Brain microvascular endothelial cell (primary cell): ENCODE measurements at places on chromosomes 5 and 9.

- DNase-seq, result no peak
These were observed 101.0 kb upstream of the TAS2R1 start for GRCh38 chr5:9731159-9731558.

- DNase-seq, result no peak
These were observed 203.7 kb downstream of the ADAMTS12 start for GRCh38 chr5:33688066-33688465.

DNA sequence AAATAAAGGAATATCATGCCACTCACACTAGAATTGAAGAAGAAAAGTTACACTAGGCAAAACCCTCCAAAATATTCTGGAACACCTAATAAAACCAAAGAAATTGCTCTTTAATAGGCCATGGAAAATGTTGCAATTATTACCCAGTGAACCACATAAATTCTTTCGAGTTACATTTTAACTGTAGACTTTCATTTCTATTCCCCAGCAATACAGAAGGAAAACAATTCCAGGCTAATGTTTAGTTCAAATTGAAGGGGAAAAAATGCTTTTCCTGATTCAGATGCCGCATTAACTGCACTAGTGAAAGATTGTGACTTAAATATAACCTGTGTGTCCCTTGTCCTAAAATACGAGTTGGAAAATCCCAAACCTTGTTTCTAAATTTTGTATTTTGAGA is 439.3 kb upstream of the ADAMTS16 start:
- no peak for DNase-seq

DNA sequence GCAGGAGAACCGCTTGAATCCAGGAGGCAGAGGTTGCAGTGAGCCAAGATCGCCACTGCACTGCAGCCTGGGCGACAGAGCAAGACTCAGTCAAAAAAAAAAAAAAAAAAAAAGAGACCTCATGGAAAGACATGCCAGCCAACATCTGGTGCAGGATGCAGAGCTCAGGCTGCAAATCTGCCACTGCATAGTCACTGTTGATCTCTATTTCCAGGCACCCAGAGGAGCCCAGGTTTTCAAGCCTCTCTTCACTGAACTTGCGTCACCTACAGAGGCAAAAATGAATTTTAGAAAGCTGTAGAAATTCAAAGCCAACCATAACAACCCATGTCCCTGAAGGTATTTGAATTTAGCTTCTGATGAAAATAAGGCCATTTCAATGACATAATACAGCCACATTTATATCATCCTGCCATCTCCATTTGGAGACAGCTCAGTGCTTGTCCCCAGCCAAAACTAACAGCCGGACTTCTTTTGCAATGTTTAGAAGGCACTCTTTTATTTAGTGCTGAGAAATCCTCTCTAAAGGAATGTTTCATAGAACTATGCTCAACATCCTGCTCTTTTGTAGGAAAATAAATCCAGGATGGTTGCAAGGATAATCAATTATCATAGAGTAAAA is 113.3 kb downstream of the SNX18 start:
- no peak for DNase-seq

GRCh38 chr9:127806871-127807270 is 4.2 kb downstream of the FPGS start:
- no peak for DNase-seq

GRCh38 chr5:140734354-140734753 is 34.1 kb downstream of the ZMAT2 start:
- DNase-seq, result no peak
